ENCODE measurements at places on chromosomes 3 and 15.

DNA sequence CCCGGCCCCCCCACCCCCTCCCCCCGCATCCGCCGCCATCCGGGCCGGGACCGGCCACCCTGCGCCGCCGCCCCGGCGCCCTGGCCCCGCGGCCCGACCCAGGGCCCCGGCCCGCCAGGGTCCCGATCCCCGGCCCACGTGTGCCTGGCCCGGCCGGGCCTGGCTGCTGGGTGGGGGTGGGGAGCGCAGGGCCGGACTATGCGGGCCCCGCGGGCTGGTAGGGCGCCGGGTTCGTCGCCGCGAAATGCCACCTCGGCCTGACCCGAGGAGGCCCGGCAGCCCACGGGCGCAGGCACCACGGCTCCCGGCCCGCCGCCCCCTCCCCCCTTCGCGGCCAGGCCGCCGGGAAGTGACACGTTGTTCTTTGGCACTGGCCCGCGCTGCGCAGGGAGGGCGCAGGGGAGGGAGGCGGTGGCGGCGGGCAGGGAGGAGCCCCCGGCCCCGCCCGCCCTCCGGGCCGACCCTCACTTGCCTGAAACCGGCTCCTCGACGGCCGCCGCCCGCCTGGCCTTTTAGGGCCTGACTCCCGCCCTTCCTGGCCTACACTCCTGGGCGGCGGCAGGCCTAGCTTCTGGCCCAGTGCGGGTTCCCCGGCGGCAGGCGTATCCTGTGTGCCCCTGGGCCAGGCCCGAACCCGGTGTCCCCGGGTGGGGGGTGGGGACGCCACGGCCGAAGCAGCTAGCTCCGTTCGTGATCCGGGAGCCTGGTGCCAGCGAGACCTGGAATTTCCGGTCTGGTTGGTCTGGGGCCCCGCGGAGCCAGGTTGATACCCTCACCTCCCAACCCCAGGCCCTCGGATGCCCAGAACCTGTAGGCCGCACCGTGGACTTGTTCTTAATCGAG is 515 bp downstream of the EIF4G1 start:
- peaks cover 31% of the 10 kb centered on the region for H3K36me3 ChIP-seq
- peak overlapping the region; percentile 80 for H3K4me3 ChIP-seq
- peak overlapping the region; percentile 96 for H3K27ac ChIP-seq
- peaks cover 40% of the 10 kb centered on the region for H3K4me1 ChIP-seq
- peak; percentile 96 for DNase-seq

DNA sequence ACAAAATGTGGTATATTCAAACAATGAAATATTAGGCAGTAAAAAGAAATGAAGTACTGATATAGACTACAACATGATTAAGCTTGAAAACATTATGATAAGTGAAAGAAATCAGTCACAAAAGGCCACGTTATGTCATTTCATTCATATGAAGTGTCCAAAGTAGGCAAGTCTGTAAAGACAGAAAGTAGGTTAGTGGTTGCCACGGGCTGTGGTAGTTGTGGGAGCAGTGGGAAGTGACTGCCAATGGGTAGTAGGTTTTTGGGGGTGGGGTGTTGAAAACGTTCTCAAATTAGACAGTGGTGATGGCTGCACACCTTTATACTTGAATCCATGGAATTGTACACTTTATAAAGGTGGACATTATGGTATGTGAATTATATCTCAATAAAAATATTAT is 12.1 kb downstream of the GALNT15 start:
- DNase-seq = no peak
- H3K36me3 ChIP-seq = no peaks in the 10 kb centered on the region
- H3K27ac ChIP-seq = no peak overlapping the region
- no peak overlapping the region for H3K4me3 ChIP-seq
- peaks cover 4% of the 10 kb centered on the region for H3K4me1 ChIP-seq

DNA sequence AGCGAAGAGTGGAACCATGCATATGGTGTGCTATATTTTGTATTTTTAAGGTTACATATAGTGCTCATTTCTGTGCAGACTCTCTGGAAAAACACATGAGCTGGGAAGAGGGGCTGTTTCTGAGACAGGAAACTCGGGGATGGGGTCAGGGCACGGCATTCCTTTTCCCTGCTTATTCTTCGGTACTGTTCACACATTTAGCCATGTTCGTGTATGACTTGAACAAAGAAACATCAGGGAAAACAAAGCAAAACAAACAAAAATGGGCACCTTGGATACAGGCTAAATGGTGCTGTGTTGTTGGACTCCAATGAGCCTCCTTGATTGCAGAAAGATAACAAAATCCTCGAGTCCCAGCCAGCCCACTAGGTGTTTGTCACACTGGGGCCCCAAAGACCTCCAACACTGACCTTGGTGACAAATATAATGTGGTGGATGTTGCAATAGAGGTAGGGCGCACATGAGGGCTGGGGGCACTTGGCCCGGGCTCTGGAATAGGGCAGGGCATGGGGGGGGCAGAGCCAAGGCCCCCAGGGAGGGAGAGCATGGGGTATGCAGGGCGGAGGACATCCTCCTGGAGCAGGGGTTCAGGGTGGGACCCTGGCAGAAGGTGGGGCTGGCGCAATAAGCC is 19.3 kb downstream of the DNASE1L3 start:
- no peak for DNase-seq
- H3K27ac ChIP-seq = no peak overlapping the region
- H3K4me3 ChIP-seq = no peak overlapping the region
- no peaks in the 10 kb centered on the region for H3K4me1 ChIP-seq

GRCh38 chr15:56805466-56806147 is 72.3 kb upstream of the ZNF280D start:
- H3K27ac ChIP-seq = peak overlapping the region; percentile 19
- no peaks in the 10 kb centered on the region for H3K36me3 ChIP-seq
- H3K27me3 ChIP-seq = no peaks in the 10 kb centered on the region
- DNase-seq = no peak

DNA sequence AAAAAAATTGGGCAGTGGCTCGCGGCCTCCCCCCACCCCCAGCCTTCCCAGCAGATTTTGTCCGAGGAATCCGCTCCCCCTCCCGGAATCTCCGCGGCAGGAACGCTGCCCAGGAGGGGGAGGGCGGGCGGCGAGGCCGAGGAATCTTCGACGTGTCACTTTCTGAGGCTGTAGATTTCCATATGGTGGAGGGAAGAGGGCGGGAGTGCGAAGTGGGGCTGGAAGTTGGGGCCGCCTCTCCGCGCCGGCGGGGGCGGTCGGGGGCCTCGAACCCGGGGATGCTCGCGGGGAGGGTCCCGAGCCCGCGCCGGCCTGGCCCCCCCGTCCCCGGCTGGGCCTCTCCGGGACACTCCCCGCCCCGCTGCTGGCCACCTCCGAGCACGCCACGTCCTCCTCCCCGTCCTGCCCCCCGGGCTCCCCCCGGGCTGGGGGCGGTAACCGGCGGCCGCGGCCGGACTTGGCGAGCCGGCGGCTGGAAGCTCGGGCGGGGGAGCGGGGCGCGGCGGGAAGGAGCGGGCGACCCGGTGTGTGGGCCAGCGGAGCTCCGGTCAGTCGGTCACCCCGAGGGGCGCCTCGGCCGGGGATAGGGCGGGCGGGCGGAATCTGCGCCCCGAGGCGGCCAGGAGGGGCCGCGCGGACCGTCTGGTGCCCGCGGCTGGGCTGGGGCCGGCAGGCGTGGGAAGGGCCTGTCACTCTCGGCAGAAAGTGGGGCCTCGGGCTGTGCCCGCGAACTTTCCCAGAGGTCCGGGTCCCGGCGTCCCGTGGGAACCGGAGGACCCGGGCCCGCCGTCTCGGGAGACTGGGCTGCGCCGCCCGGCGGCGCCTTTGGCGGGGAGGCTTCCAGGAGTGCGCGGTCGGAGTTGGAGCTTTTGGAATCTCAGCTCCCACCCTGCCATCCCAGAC is 951 bp downstream of the FNDC3B start:
- DNase-seq = peak; percentile 93
- H3K27me3 ChIP-seq = no peaks in the 10 kb centered on the region
- peak overlapping the region; percentile 95 for H3K4me3 ChIP-seq
- peak overlapping the region; percentile 98 for H3K27ac ChIP-seq
- peaks cover 41% of the 10 kb centered on the region for H3K4me1 ChIP-seq

- peaks cover 9% of the 10 kb centered on the region for H3K36me3 ChIP-seq
- no peaks in the 10 kb centered on the region for H3K4me1 ChIP-seq
- H3K4me3 ChIP-seq = no peak overlapping the region
- peak; percentile 54 for DNase-seq
These were observed 37.9 kb downstream of the TNK2 start for GRCh38 chr3:195870442-195870841.

GRCh38 chr15:24696201-24696600 is 20.6 kb downstream of the NPAP1 start:
- no peak for DNase-seq
- H3K36me3 ChIP-seq = no peaks in the 10 kb centered on the region
- H3K4me3 ChIP-seq = no peak overlapping the region
- H3K27me3 ChIP-seq = no peaks in the 10 kb centered on the region
- no peak overlapping the region for H3K27ac ChIP-seq

- H3K4me3 ChIP-seq = no peak overlapping the region
- no peak for DNase-seq
- H3K27ac ChIP-seq = no peak overlapping the region
- H3K36me3 ChIP-seq = no peaks in the 10 kb centered on the region
- H3K4me1 ChIP-seq = no peaks in the 10 kb centered on the region
These were observed 281.6 kb downstream of the CNTN6 start for GRCh38 chr3:1374471-1374870.

- peak overlapping the region; percentile 9 for H3K4me3 ChIP-seq
- no peaks in the 10 kb centered on the region for H3K36me3 ChIP-seq
- H3K27me3 ChIP-seq = no peaks in the 10 kb centered on the region
- DNase-seq = peak; percentile 93
- H3K4me1 ChIP-seq = peaks cover 18% of the 10 kb centered on the region
- H3K27ac ChIP-seq = peak overlapping the region; percentile 59
These were observed 3.7 kb upstream of the MYL3 start for GRCh38 chr3:46866720-46867549.

- peaks cover 5% of the 10 kb centered on the region for H3K4me1 ChIP-seq
- H3K27me3 ChIP-seq = no peaks in the 10 kb centered on the region
- H3K4me3 ChIP-seq = no peak overlapping the region
- no peaks in the 10 kb centered on the region for H3K36me3 ChIP-seq
- no peak overlapping the region for H3K27ac ChIP-seq
These were observed 3.0 kb upstream of the SLC28A1 start for GRCh38 chr15:84881520-84881830.

DNA sequence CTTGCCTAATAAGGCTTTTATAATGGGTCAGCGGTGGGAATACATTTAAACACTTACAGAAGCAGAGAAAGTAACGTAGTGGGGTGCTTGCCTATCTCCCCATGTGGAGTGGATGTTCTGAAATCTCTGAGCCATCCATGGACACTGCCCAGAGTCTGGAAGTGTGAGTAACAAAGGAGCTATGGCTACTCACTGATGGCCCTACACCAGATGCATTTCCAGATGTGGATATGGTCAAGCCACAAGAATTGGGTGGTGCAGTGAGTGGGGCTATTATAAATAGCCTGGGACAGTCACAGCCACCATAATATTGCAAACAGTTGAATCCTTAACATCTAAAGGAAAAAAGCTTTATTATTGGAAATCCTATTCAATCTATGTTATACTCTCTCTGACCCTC is 96.6 kb downstream of the CGNL1 start:
- no peak for DNase-seq
- H3K4me1 ChIP-seq = no peaks in the 10 kb centered on the region
- no peak overlapping the region for H3K27ac ChIP-seq
- no peak overlapping the region for H3K4me3 ChIP-seq

GRCh38 chr3:52533623-52534280 is at the start of gene NT5DC2:
Gene NT5DC2 (minus strand): TSS chr3:52533857. CDS start chr3:52533737, 120 bp downstream.
- H3K27me3 ChIP-seq = no peaks in the 10 kb centered on the region
- peak; percentile 77 for DNase-seq
- H3K27ac ChIP-seq = peak within 1 kb of the TSS; percentile 96

GRCh38 chr3:138375447-138375846 is 27.1 kb downstream of the MRAS start:
- H3K27me3 ChIP-seq = no peaks in the 10 kb centered on the region
- H3K4me1 ChIP-seq = peaks cover 59% of the 10 kb centered on the region
- peaks cover 44% of the 10 kb centered on the region for H3K36me3 ChIP-seq
- no peak for DNase-seq
- no peak overlapping the region for H3K4me3 ChIP-seq

- no peak for DNase-seq
- peaks cover 54% of the 10 kb centered on the region for H3K4me1 ChIP-seq
- H3K27ac ChIP-seq = no peak overlapping the region
- no peak overlapping the region for H3K4me3 ChIP-seq
- H3K36me3 ChIP-seq = no peaks in the 10 kb centered on the region
These were observed 14.1 kb downstream of the HERC1 start for GRCh38 chr15:63819645-63820044.

GRCh38 chr15:41483519-41483918 is 10.2 kb upstream of the ITPKA start:
- peaks cover 3% of the 10 kb centered on the region for H3K27me3 ChIP-seq
- no peak overlapping the region for H3K4me3 ChIP-seq
- H3K36me3 ChIP-seq = peaks cover 50% of the 10 kb centered on the region
- H3K27ac ChIP-seq = no peak overlapping the region

DNA sequence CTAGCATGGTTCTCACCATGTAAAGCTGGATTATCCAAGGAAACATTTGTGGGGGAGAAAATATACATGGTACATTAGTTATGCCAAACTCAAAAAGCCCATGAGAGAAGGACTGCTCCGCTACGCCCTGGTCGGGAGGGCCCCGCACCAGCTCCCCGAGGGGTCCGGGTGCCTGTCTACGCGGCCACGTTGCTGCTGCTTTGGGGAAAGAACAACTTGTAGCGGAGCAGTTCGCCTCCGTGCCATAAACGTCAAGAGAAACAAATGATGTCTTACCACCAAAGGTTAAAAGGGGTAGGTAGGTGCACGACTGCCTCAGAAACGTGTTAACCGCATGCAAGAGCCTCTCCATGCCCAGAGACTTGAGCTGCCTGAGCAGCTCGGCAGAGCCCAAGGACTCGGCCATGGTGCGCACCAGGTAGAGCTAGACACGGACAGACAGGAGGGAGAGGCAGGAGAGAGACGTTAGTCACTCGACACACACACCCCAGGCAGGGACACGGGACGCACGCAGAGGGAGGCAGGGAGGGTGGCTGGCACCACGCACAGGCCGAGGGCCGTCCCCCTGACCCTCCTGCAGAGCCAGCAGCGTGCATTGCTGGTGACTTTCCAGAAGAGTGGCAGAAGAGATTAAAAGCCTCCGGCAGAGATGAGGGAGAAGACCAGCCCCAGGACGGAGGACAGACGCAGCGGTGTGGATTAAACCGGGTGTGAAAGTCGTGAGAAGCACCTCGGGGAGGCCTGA is 63.4 kb downstream of the CYFIP1 start:
- H3K27ac ChIP-seq = no peak overlapping the region
- DNase-seq = no peak
- no peaks in the 10 kb centered on the region for H3K27me3 ChIP-seq

DNA sequence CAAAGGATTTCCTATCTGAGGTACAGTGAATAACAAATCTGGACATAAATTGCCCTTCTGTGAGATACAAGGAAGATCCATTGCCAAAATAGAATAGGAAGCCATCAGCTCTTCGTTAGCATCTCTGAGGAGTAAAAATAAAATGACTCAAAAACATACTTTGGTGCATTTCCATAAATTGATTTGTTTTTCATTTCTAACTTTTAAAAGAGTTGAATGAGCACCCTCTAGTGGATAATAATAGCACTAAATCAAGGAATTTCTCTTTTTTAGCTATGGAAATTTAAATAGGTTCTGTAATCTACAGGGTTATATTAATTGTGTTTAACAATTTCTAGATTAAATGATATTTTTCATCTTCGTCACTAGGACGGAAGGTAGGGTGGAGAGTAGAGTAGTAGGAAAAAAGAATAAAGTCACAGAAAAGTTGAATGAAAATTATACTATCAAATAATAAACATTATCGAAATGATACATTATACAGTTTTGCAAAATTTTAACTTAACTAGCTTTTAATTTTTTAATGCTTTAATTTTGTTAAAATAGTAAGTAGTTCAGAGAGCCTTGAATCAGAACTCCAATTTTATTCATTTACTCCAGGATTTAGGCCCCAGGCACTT is 6.4 kb downstream of the NSUN3 start:
- no peaks in the 10 kb centered on the region for H3K27me3 ChIP-seq
- no peaks in the 10 kb centered on the region for H3K4me1 ChIP-seq
- DNase-seq = no peak
- no peaks in the 10 kb centered on the region for H3K36me3 ChIP-seq
